HepG2 (cell line): ENCODE measurements at places on chromosomes 7 and 10.

GRCh38 chr7:103524042-103524907, 78.3 kb upstream of the SLC26A5 start:
- DNase-seq: peak; percentile 3

GRCh38 chr7:35555934-35556333, 139.0 kb downstream of the HERPUD2 start:
- DNase-seq: peak; percentile 43

DNA sequence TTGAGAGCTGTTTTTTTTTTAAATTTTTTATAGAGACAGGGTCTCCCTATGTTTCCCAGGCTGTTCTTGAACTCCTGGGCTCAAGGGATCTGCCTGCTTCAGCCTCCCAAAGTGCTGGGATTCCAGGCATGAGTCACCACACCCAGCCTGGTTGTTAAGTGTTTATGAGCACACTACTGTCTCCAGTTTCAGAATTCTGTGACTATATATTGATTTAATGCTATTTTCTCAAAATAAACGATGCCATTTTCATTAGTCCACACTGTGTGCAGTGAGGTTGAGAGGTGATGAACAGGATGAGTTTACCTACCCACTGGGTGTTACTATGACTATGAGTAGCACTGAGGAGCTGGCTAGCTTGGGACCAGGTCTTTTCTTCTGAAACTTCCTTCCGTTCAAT, 110.9 kb upstream of the FAM180A start:
- no peak for DNase-seq

- no peak for DNase-seq
Observed at GRCh38 chr10:48231699-48232315, 42.7 kb downstream of the FRMPD2 start.

GRCh38 chr7:115676080-115676479, 354.5 kb downstream of the TFEC start:
- no peak for DNase-seq

DNA sequence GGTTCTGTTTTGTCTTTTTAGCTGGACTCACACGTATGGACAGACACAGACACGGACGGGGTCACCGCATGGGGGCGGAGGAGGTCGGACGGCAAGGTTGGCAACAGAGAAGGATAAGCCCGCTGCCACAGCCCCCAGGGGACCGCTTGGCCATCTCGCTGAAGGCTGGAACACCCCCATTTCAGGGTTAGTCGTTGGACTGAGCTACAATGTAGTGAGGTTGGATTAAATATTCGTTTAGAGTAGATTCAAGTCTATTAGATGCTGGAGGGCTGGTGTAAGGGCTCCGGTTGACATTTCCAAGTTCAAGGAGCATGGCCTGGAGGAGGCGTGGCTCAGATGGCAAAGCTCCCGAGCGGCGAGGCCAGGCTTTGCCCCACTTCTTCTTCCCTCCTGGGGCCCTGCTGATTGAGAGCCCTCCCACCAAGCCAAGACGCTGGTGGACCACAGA, 35.2 kb downstream of the PPIF start:
- no peak for DNase-seq

DNA sequence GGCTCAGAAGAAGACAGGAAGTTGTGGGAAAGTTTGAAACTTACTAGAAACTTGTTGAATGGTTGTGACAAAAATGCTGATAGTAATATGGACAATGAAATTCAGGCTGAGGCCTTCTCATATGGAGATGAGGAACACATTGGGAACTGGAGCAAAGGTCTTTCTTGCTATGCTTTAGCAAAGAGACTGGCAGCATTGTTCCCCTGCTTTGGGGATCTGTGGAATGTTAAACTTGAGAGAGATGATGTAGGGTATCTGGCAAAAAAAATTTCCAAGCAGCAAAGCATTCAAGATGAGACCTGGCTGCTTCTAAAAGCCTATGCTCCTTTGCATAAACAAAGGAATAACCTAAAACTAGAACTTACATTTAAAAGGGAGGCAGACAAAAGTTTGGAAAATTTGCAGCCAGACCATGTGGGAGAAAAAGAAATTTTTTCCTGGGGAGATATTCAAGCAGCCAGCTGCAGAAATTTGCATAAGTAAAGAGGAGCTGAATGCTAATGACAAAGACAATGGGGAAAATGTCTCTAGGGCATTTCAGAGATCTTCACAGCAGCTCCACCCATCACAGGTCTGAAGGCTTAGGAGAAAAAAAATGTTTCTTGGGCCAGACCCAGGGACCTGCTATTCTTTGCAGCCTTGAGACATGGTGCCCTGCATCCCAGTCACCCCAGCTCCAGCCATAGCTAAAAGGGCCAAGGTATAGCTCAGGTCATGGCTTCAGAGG, 16.5 kb upstream of the KCND2 start:
- DNase-seq: no peak

DNA sequence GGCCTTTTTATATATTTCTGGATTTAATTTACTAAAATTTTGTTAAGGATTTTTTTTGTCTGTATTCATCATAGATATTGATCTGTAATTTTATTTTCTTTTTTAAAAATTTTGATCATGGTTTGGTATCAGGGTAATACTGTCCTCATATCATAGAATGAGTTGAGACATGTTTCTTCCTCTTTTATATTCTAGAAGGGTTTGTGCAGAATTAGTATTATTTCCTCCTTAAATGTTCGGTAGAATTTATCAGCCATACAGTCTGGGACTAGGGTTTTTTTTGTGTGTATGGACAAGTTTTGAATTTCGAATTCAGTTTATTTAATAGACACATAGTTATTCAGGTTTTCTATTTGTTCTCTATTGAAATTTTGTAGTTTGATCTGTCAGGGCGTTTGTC, 54.0 kb downstream of the SHOC2 start:
- DNase-seq: no peak

- no peak for DNase-seq
Observed at GRCh38 chr7:50567715-50568261, 2.6 kb upstream of the DDC start.
